Stimulated activated CD4-positive, alpha-beta T cell treated with anti-CD3 and anti-CD28 coated beads, TNF-alpha, amount 100 ng/mL, for 4 hours (primary cell): ENCODE measurements at places on chromosomes 6 and 20.

GRCh38 chr6:101400326-101401135 lies 7.0 kb downstream of the GRIK2 start:
- DNase-seq = no peak

DNA sequence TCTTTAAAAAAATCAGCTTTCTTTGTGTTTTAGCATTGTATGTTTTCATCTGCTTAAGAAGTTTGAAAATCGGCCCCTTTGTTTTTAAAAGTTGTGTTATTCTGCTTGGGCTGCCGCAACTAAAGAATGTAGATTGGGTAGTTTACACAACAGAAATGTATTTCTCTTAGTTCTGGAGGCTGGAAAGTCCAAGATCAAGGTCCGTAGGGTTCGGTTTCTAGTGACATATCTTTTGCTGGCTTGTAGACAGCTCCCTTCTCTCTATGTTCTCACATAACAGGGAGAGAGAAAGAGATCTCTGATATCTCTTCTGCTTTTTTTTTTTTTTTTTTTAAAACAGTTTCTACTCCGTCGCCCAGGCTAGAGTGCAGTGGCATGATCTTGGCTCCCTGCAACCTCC lies 138.6 kb downstream of the TBC1D7 start:
- DNase-seq = no peak

DNA sequence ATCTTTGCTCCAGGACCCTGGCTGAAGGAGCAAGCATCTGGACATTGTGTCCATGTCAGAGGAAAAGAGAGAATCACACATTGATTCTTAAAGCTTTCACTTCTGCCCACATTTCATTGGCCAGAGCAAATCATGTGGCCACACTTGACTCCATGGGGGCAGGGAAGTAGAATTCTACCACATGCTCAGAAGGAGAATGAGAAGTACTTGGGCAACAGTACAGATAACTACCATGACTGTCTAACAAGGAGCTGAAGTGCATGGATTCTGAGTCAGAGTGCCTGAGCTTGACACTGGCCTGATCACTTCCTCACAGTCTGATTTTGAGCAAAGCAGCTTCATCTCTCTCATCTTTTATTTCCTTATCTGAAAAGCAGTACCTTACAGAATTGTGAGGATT lies 38.6 kb downstream of the GHRH start:
- no peak for DNase-seq

DNA sequence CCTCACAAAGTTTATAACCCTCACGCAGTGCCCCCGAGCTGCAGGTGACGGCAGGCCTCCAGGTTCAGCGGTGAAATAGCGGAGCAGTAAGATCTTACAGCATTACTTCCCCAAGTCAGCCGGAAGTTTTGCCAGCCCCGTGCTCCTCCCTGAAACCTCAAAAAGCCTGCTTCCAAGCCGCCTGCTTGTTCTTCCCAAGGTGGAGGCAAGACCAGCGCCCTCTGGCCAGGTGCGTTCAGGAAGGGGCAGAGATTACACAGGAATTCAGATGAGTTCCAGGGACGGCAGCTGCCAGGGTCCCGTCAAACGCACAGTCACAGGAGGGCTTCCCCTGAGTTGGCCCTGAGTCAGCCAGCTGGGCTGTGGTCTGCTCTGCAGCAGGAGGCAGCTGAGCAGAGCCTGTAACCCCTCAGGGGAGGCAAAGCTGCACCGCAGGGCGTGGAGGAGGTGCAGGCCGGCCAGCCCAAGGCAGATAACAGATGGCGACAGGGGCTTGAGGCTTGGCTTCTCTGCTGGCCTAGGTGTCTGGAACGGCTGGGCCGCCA lies 124.1 kb upstream of the RPS6KA2 start:
- no peak for DNase-seq

GRCh38 chr6:166949528-166950442 lies 6.6 kb downstream of the RNASET2 start:
- DNase-seq = no peak

DNA sequence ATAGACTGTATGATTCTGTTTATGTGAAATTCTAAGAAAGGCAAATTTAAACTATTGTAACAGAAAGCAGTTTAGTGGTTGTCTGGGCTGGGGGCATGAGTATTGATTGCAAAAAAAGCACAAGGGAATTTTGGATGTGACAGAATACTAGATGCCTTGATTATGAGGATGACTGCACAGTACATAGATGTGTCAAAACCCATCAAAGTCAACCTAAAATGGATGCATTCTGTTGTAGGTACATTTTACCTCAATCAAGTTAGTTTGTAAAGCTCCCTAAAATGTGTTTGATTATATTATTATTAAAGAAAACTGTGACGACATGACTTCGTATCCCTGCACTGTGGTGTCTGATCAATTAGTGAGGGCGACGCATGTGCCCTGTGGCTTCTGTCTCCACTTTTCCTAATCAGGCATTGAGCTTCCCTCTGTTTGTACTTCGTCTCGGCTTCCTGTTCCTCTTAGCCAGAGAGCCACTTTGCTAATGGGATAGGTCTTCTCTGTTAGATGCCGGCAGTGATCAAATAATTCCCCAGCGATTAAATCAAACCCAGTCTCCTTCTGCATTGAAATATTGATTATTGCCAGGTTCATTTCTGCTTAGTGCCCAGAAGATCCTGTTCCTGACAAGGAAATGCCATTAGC lies 118.3 kb upstream of the GGTLC1 start:
- no peak for DNase-seq

- DNase-seq = no peak
These were observed 21.3 kb upstream of the CEP43 start for GRCh38 chr6:166977621-166978525.

DNA sequence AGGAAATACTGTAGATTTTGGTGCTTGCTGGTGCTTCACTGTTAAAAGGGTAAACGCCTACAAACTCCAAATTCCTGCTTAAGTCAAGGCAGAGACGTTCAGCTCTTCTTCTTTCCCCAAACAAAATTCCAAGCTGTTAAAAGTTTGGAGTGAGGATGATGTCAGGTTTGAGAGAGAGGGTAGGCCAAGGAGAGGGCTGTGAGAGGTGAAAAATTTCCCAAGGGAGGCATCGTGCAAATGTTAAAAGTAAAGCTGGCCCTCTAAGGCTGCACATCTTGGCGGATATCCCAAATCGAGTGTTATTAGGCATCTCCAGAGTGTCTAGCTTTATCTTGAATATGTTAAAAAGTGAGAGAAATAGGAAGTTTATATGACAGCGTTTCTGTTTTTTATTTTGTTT lies 651.8 kb downstream of the QKI start:
- DNase-seq = no peak

- no peak for DNase-seq
These were observed 636 bp downstream of the SRF start for GRCh38 chr6:43171707-43172103.

DNA sequence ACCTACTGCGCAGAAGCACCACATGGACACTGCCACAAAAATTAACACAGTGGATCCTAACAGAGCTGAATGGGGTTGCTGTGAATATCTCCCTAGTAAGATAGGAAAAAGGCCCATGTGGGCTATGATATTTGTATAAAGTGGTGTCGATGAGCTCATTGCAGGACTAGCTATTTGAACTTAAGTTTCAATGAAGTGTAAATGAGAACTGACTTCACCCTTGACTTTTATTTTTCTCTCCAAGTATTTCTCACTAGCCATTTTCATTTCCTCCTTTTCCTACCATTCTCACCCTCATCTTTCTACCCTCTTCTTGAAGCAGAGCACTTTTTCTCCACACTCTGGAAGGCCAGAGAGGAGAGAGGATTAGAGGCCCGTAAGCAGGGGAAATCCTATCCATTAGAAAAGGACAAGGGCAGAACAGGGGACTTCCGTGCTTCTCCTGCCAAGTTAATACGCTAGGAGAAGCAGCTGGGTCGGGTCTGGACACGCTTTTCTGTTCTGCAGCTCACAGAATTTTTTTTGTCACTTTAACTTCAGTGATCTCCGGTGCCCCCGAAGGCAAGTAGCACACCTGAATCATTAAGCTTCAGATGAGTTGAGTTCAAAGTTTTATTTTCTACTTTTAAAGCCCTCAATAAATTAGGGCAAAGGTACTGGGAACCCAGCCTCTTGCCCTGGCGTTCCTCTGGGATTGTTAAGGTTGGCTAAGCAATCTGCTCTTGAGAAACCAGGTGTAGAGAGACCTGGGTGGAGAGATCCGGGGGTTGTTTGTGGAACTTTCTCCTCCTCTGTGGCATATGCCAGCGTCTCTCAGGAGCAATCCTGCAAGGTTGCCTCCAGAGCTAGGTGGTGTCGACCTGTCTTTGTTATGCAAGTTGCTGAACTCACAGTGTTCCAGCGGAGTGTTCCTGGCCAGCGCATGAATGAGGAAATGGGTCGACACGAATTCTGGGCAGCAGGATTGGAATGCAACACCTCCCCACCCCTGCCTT lies 56.2 kb upstream of the ARID1B start:
- no peak for DNase-seq

DNA sequence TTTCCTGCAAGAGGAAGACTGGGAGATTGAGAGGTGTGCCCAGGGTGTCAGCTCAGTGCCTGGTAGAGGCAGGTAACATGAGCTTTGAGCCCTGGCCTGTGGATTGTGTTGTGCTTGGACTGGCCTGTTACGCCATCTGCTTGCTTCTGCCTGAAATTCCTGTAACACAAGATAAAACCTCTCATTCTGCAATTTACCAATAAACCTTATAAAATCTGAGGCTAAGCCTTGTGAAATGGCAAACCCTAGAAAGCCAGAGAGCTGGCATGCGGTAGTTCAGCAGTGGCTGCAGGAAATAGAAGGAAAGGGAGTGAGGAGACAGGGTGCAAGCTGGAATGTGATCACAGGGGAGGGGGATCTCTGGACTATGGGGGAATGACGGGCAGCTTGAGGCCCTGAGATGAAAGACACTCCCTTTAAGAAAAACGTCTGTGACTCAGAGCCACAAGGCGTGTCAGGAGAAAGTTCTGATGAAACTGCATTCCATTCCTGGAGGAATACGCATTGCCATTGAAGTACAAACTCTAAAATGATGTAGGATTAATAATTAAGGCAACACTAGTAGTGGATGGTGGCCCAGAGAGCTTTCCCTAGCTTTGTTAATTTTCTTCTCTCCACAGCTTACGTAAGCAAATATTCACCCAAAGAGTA lies 26.3 kb upstream of the TFAP2A start:
- no peak for DNase-seq

DNA sequence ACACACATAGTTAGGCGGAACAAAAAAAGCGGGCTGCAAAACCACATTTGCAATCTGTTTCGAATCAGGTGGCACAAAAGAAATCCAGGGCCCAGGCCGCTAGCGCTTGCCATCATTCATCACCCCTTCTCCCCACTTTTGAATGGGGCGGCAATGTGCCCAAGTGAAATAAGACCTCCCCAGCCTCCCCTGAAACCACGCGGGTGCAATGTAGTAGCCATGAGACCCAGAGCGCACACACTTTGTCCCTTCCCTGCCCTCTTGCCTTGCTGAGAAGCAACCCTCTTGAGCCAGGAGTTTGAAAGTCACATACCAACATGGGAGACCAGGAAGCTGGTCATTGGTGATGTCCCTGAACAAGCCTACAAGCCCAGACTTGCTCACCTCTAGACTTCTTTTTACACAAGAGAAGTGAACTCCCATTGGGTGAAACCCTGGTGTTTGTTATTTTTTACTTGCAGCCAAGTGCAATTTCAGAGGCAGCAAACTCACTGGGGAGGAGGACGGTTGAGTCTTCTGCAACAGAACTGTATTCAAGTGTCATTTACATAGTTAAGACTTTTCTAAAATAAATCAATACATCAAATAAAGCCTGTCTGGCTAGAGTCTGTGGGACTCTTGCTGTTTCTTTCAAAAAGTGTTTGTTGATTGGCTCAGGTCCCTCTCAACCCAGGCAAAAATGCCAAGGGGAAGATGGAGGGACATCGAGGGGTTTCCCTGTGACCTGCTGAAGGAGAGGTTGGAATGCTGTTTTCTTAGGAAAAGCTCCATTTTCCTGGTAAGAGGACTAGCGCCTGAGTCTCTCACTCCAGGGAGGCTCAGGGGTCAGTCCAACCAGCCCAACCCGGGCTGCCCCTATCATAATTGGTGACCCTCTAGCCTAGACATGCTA lies 138.1 kb upstream of the PTPN1 start:
- DNase-seq = no peak

DNA sequence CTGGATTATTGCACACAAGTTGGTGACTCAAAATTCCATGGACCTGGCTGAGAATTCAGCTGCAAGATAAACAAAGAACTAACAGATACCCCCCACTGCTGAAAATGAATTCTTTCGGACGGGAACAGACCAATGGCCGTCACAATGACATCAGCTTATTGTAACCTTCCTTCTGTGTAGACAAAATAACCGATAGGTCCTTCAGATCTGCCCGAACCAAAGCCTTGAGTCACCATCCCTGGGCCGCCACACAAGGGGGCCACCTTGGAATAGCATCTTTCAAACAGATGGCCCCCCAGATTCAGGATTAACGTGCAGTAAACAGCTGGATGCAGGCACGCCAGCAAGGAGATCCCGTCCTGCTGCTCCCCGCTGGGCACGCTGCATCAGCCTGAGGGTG lies 214.0 kb upstream of the EXOC2 start:
- no peak for DNase-seq

- no peak for DNase-seq
These were observed 19.1 kb upstream of the AAR2 start for GRCh38 chr20:36217226-36217625.

DNA sequence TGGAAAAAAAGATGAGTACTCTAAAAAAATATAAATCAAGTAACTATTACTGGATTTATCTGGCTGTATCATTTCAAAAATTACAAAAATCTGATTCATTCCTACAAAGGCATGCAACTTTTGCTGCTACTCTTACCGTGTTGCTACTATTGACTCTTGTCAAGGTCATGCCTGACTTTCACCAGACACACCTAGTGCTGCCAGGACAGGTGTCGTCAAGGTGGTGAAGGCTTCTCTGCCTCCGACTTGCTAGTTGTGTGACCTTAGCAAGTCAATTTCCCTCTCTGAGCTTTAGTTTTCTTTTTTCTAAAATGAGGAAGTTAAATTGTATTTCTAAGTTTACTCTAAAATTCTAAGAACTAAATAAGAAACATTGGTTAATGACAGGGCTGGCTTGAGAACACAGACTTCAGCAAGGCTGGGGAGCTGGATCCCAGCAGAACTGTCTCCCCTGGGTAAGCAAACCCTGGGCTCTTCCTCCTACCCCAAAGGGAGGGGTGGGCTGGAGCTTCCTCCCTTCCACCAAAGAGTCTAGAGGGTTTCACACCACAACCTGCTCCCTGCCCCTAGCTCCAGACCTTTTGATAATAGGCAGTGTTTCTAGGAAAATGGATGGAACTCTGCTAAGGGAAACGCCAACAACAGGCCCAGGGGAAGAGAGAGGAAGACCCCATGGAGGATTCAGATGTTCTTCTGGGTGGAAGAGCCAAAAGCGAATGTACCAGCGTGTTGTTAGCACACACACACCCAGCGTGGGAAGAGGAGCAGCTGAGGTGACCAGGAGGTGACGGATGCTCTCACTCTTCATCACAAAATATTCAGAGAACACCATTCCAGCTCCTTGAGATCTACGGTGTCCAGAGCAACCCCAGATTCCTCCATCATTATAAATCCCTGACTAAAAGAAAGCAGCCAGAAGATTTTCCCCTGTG lies 47.9 kb upstream of the CITED2 start:
- DNase-seq = no peak

- DNase-seq = no peak
These were observed 241.0 kb downstream of the QKI start for GRCh38 chr6:163655217-163656121.
